ENCODE measurements at places on chromosomes 7 and 10.

DNA sequence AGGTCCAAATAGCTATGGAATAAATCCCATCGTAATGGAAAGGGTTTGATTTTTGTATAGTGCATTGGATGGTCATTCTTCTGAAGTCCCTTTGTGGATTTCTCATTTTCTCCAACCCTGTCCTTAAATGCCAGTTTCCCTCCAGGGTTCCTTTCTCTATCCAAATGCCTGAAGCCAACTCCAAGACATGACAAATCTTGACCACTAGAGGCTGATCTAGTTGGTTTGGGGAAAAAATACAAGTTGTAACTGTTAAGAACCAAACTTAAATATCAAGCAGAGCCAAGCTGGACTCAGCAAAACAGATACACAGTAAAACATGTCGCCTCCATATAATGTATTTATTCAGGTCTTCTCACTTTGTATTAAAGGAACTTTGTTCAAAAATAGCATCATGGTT is 28.7 kb downstream of the FRMD4A start:
- DNase-seq: no peak

- DNase-seq: no peak
Measured at GRCh38 chr7:93367254-93367653, 135.1 kb downstream of the VPS50 start.

DNA sequence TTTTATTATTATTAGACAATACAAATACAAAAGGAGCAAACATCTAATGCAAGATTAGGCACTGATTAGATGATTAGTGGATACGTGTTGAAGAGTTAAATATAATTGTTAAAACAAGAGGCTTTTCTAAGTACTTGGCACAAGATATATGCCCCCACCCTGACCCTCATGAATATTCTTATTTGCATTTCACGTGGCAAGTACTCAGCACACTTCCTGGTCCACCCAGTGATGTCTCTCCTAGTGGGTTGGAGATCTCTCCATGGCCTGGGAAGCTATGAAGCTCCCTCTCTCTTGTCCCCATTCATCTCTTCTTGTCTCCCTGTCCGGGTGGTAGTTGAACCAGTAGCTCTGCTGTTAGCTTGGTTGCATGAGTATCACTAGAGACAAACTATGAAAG is 375.3 kb downstream of the ADRA2A start:
- no peak for DNase-seq

DNA sequence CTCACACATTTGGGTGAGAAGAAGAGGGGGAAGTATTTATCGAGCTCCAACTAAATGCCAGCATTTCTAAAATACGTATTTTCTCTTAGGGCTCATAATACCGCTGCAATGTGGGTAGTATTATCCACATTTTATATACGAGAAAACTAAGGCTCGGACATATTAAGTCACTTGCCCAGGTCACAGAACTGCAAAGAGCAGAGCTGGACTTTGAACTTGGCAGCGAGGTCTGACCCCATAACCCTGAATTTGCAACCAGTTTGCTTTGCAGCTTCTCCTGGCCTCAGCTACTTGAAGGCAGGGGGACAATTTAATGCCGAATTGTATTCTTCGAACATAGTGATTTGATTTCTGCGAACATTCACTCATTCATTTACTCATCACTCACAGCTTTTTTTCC is 7.2 kb downstream of the ABLIM1 start:
- DNase-seq: no peak

DNA sequence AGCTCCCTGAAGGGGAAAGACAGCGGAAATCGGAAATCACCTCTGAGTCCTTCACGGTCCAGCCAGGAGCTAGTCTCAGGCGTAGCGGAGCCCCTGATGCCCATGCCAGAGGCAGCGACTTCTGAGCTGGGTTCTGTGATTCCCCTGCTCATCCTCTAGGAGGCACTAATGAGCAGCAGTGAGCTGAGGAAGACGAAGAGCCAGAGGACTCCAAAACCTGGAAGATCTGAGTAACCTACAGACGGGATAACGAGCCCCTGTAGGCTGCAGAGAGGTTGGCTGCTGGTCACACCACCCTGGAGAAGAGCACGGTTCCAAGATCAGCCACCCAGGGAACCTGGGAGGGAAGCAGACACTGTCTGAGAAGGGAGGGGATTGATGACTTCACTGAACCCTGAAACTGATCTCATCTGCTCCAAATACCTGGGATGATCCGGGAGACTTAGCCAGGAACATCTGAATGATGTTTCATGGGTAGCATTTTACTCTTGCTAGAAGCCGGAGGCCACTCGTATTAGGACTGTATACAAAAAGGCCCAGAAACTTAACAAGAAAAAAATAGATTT is 304.1 kb downstream of the PAXIP1 start:
- DNase-seq: no peak

GRCh38 chr7:34841326-34841725 is 183.3 kb downstream of the NPSR1 start:
- no peak for DNase-seq

DNA sequence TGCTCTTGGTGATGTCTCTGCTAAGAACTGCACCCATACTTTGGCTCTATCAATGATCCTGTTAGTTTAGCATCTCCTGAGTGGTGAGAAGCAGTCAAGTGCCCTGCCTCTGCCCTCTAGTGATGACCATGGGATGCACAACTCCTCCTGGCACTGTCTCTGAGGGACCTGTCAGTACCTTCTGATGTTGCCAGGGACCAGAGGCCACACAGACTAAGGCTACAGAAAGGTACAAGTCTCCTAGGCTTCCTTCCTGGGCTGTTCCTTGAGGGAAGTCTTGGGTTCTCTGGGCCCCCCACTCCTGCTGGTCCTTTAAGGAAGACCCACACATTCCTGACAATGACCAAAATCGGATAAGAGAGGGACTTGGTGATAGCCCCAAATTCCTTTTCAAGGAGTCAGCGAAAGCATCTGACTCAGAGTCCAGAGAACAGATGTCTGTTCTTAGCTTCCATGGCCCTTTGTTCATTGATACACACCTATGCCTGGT is 15.3 kb downstream of the NKX2-3 start:
- DNase-seq: no peak

DNA sequence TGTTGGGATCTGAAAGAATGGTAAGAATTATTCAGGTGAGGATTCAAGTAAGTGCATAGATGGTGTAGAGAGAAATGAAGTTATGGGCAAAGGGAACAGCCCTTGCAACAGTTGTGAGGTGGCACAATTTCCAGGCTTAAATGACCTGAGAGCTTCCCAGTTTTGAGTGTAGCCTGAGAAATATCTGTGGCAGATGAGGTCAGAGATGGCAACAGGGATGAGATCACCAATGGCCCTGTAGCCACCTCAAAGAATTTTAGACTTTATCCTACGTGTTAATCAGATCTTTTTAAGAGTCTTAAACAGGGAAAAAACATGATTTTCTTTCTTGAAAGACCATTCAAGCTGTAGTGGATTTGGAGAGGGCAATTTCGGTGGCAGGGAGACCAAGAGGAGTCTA is 1.9 kb upstream of the NRF1 start:
- no peak for DNase-seq

Data from esophagus squamous epithelium (tissue), 5 donors.